ENCODE measurements at places on chromosomes 4 and X. TPM values are rescaled to one million over a fixed set of nuclear protein-coding genes. Genes with fewer than 3 reads are reported as not detected.

- peak; percentile 15 for DNase-seq
Measured at GRCh38 chrX:2498781-2499302, 1.9 kb downstream of the DHRSX start.

GRCh38 chr4:120452001-120452400, 385.4 kb upstream of the MAD2L1 start:
- no peak for DNase-seq

- DNase-seq = no peak
Measured at GRCh38 chrX:153924149-153924861, 1.8 kb downstream of the ARHGAP4 start.

DNA sequence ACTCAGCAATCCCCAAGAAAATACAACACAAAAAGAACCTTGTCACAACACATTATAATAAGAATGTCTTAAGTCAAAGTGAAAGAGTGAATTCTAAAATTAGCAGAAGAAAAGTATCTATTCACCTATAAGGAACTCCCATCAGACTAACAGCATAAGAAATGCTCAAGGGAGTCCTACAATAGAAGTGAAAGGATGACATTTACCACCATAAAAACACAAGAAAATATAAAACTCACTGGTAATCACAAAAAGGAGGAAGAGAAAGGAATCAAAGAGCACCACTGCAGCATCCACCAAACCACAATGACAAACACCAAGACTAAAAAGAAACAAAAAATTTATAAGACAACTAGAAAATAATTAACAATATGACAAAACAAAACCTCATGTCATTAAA, 257.0 kb upstream of the AGTR2 start:
- DNase-seq = no peak

GRCh38 chr4:7763788-7764187, 175.9 kb downstream of the AFAP1 start:
- peak; percentile 88 for DNase-seq

DNA sequence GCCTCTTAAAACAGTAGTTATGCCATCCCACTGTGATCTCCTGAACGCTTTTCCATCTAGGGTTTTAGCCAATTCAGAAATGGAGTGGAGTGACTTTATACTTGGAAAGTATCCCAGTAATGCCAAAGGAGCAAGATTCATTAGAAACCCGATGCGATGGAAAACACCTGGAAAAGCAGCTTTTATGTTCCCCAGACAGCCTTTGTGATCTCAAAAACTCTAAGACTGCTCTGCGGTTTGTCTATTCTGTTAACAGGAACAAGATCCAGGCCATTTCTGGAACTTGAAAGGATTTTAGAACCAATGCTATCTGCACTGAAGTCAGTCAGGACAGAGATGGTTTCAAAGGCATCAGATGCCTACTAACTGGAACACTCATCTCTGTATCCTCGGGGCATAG, 145.1 kb downstream of the APBB2 start:
- DNase-seq = peak; percentile 68

DNA sequence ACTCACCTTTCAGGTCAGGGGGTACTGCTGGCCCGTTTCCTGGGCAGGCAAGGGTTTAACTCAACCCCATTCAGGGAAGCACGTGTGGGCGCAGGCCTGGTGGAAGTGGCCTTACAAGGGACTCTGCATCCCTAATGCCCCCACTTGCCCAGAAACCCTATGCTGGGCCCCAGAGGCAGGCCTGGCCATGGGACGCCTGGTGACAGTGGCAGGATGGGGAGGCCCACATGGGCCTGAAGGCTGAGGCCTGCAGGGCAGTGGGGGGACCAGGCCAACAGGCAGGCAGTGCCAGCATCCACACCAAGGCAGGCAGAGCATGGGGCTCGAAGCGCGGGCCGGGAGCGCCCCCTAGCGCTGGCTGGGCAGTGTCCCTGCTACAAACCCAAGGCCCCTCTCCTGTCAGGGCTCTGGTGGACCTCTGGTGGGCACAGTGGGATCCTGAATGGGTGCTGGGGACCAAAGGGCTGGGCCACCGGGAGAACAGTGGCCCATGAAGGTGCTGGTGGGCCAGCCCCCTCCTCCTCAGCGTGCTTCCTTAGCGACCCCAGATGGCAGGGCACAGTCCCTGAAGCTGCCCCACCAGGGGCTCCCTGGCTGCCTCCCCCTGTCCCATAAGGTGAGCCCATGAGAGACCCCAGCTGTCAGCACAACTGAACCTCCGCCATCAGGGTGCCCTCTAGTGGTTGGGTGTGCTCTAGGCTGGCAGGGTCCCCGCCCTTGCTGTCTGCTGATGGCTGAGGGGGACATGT, 16.8 kb downstream of the FGFR3 start:
- no peak for DNase-seq

Gene GLRA2
- not detected for total RNA-seq

Gene TMSB15B
- total RNA-seq = 6.3 TPM

Gene KIT
- total RNA-seq = 5.3 TPM

Gene TCEAL6
- not detected for total RNA-seq

Gene C4orf36
- not detected for total RNA-seq

Gene MAGEA12
- total RNA-seq = 0.98 TPM

Gene NAA15
- total RNA-seq = 64.5 TPM

Data from astrocyte (in vitro differentiated cells and primary cell).